Stimulated activated naive CD8-positive, alpha-beta T cell treated with anti-CD3 and anti-CD28 coated beads, Interleukin-15, Interleukin-2, amounts not matched to agents 100 U/mL and 50 U/mL, for 24 hours (primary cell): ENCODE measurements at places on chromosomes 2 and 18.

DNA sequence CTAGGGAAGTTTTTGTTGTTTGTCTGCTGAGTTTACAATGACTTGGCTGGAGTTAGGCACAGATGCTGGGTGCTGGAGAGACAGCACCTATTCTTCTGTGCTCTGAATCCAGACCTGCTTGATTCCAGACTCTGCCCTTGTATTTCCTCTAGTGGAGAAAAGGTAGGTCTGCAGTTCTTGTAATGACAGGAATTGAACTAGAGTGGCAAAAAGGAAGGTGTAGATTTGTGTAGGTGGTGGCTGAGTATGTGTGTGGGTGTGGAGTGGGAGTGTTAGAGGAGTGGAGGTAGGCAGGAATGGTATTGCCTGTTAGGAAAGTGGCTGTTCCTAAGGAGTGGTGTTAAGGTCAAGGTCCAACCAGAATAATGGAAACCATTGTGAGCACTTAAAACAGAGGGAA is 71.9 kb upstream of the LYPD6 start:
- DNase-seq: no peak

DNA sequence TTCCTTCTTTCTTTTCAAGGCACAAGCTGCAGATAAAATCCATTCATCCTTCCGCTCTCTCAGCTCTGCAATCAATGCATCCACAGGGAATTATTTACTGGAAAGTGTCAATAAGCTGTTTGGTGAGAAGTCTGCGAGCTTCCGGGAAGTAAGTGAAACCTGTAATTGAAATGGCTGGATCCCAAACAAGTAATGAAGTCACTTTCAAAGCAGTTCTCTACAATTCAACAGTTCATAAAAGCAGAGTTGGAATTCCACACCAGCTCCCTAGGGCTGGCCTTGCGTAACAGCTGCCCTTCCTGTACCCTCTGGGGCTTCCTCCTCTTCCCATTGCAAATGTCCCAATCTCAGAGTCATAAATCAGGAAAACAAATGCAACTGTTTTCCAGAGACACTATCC is 9.6 kb downstream of the SERPINB2 start:
- DNase-seq: no peak

DNA sequence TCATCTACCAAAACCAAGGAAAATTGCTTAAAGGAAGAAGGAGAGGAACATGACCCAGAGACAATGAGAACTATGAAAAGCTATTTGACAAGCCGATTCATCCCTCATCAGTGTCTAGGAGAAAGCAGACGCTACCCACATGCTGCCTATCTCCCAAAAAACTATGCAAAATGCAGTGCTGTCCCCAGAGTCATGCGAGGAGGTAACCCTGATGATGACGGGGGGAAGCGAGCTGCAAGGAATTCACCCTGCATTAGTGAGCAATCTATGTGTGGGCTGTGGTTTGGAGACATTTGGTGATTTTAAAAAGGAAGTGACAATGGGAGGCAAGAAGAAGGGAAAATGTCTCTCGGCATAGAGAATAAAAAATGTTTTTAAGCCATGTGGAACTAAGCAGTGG is 472.7 kb downstream of the CMPK2 start:
- DNase-seq: no peak

DNA sequence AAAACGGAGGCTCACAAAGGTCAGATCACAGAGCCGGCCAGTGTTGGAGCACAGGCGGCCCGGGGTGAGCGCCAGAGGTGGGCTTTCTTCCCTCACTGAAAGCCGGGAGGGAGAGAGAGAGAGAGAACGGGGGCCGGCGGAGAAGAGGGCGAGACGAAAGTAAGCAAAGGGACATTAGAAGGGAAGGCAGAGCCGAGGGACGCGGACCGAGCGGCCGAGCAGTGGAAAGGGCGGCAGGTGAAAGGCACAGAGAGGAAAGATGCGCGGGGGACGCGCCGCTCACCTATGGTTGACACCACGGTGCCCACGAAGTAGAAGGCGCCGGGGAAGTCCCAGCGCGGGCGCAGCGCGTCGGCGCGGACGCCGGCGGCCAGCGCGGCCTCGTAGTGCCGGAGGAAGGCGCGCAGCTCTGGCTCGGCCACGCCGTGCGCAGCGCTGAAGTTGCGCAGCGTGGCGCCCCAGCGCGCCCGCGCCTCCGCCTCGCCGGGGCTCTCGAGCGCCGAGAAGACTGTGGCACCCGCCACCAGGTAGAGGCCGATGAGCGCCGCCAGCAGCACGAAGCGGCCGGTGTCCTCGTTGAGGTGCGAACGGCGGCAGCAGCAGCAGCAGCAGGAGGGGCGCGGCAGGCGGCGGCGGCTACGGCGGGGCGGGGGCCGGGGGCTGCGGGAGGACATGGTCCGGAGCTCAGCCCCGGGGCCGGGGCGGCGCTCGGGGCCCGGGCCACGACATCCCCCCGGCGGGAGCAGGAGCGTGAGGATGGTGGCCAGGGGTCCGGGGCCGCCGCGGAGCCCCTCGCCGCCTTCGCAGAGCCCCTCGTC is 166.9 kb downstream of the MSH2 start:
- DNase-seq: peak; percentile 13

GRCh38 chr2:223758131-223758840 is 79.1 kb downstream of the AP1S3 start:
- DNase-seq: no peak

DNA sequence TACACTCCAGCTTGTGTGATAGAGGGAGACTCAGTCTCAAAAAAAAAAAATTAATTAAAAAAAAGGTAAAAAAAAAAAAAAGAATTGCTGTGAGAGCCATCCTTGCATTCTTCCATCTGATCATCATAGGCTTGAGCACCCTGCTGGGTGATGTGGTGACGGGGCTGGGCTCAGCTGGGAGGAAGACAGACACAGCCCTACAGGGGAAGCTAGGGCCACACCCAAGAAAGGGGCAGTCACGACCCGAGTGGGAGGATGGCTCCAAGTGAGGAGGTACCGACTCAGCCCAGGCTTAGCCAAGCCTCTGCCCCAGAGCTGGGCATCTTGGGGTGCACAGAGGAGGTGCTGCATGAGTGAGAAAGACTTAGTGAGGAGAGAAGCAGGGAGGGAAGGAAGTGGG is 165.5 kb downstream of the SH3RF3 start:
- no peak for DNase-seq

- DNase-seq: no peak
Observed at GRCh38 chr2:62741127-62741526, 35.6 kb downstream of the EHBP1 start.

DNA sequence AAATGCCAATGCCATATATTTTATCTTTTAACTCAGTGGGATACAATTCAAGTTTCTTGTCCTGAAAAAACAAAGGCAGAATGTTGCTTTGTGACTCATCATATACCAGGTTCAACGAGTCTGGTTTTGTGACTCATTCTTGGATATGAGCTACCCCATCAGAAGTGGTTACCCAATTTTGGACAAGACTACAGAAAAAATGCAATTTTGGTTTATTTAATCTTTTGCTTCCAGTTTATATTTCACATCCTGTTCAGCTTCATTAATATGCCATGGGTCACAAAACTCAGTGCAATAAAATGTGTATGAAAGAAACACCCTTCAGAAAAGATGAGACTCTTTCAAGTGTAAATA is 25.0 kb downstream of the FN1 start:
- DNase-seq: no peak

- peak; percentile 58 for DNase-seq
Observed at GRCh38 chr2:144524118-144525009, 4.4 kb upstream of the ZEB2 start.

DNA sequence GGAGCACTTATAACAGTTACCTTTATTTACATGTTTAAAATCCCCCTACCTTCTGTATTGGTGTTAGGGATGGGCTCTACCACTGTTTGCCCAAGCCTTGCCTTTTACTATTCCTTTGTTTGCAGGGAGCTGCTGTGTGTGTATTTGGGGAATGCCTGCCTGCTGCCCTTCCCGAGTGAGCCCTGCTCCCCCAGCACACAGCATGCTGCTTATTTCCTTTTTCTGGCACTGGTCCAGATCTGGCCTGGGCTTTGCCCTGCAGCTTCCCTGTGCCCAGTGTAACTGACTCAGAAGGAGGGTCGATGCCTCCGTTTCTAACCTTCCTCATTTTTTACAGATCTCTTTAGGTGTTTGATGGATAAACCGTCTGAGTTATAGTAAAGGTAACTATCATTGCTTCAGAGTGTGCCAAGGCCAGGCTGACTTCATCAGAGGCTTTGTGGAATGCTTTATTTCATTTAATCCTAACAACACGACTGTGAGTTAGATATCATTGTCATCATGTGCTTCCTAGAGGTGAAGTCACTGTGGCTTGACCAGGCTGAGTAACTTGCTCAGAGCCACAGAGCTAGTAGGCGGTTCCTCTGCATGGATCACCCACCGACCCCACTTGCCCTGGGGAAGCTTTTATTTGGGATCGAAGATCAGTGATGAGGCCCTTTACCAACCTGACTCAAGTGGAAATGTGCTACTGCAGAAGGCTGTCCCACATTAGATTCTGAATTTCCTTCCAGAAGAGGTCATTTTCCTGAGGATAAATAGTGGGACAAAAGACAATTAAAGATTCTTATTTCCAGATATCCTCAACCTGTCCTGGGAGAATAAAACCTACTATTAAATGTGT is 238.8 kb downstream of the ZNF407 start:
- DNase-seq: no peak

DNA sequence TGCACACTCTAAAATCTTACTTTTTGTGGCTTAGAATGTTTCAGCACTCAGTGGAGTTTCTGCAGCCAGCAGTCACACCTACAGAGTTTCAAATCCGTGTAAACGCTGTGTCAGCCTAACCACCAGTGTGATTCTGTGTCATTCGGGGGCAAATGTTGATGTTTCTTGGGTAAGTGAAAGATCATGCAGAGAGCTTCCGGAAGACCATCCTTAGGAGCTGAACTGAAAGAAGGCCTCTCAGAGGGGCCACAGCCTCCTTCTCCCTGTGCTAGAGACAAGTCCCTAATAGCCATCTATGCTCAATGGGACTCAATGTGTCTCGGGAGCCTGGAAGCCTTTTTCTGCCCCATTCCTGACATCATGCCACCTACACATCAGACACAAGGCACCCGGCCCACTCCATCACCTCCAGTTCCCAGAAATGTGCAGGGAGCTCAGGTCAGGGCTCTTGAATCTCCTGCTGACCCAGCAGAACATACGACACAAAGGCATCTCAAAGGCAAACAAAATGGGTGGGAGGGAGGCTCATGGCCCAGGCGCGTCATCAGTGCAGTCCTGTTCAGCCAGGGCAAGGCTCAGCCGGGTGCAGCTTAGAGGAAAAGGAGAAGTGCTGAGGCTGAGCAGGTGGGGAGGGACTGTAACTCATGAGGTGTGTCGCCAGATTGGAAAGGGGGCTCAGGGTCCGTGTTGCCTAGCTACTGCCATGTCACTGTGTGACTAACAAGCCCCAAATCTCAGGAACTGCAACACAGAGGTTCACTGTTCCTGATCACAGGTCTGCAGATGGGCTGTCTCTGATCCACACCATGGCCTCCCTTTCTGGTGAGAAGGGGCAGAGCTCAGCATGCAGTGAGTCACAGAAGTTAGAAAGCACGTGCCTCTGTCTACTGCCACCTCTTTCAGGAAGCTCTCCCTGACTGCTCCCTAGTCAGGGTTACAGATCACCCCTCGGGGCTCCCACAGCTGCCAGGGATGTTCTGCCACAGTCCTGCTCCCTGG is 82.0 kb downstream of the SMAD7 start:
- peak; percentile 54 for DNase-seq

DNA sequence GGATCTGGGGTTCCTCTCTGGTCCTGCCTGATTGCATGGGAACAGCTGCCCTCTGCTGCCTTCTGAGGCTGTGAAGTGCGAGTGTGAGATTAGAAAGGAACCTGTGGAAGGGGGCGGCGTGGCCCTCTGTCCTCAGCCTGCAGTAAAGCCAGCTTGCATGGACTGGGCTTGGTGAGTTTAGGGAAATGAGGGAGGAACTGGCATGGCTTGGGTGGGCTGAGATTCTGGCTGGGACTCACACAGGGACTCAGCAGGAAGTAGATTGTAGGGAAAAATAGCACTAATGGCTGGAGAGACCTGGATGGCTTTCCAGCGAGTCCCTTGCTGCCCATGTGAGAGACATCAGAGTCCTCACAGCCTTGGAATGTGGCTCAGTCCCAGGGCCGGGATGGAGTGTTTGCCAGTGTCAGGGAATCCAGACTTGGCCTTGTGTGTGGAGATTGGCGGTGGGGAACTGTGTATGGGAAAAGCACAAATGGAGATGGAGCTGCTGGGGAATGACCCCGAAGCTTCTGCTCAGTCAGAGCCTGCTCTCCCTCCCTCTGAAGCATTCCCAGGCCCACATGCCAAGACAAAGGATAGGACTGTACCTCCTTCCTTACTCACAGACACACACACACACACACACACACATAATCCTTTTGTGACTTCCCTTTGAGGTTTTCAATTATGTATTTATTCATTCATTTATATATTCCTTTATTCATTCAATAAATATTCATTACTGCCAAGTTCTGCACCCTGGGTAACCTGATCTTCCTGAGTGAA is 115.4 kb downstream of the ACAA2 start:
- DNase-seq: no peak

- peak; percentile 70 for DNase-seq
Observed at GRCh38 chr2:8514796-8515758, 166.8 kb upstream of the ID2 start.

GRCh38 chr2:190718652-190719526 is 70.0 kb downstream of the NAB1 start:
- peak; percentile 77 for DNase-seq

DNA sequence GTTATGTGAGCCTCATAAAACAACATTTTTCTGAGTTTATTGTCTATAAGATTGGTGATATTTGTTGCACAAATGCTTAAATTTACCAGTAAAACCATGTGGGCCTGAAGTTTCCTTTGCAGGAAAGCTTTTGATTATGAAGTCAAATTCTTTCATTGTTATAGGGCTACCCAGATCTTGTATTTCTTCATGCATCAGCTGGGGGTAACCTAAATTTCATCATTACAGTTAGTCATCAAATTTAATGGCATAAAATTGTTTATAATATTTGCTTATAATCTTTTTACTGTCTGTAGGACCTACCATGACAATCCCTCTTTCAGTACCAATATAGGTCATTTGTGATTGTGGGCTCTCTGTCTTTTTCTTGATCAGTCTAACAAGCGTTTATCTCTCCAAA is 47.8 kb downstream of the SMAD2 start:
- no peak for DNase-seq

GRCh38 chr2:111617299-111618225 is 266.4 kb downstream of the ANAPC1 start:
- no peak for DNase-seq

DNA sequence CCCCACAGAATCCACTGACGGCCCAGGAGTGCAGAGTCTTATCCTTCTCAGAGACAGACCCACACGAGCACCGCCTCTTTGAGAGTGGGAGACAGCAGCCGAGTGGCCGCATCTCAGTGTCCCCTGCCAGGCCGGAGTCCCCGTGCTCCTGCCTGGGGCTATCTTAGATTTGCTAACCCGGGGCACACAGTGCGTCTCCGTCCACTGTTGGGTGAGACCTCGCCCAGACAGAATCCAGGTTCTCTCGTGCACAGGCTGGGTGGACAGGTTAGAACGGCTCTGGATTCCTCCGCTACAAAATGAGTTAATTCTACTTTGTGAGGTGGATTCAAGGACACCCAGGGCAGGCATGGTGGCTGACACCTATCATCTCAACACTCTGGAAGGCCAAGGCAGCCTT is 88.3 kb downstream of the ZNF516 start:
- no peak for DNase-seq

GRCh38 chr2:232321156-232321816 is 57.3 kb upstream of the ALPP start:
- peak; percentile 75 for DNase-seq
